ENCODE measurements at places on chromosomes 2 and 18.

DNA sequence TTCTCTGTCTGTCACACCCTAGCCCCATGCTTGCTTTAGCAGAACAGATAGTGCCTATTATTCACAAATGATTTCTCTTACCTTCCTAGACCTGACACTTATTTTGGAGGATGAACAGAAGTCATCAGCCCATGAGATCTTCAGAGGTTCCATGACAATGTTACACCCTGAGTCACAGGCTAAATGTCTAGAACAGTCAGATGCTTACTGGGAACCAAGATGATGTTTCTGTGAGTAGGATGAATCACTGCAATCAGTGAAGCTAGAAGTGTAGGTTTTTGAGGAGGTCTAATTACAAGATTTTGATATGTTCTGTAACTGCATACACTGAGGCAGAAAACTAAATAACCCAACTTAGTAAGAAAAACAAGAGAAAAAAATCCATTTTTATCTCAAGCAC, 123.0 kb upstream of the THUMPD2 start:
- no peak for DNase-seq

DNA sequence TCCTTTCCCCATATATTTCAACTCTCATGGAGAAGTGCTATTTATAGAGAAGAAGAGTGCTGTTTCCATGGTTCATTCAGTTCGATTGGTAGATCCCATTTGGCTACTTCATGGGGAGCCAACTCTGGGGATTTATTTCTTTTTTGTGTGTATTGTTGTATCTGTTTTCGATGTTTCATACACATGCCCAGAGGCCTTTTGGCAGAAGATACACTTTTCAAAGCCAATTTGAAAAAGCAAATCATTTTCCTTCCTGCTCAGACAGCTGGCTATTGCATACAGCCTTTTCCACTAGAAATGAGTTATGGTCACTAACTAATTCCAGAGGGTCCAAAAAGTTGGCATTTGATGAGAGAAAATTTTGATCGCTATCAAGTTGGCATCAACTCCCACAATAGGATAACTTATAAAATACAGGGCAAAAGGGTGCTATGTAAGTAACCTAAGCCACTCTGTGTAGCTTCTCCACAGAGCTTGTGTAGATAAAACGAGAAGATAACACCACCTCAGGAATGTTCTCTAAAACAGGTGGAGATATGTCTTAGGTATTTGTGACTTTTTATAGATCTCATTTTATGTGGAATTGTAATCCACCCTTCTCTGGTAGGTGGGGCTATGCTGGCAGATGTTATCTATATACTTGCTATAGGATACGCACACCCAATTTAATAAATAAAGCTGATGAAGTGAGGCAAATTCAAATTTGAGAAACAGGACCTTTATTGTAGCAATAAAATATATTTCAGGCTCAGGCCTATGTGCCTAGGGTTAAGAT, 798.5 kb downstream of the SATB2 start:
- no peak for DNase-seq

DNA sequence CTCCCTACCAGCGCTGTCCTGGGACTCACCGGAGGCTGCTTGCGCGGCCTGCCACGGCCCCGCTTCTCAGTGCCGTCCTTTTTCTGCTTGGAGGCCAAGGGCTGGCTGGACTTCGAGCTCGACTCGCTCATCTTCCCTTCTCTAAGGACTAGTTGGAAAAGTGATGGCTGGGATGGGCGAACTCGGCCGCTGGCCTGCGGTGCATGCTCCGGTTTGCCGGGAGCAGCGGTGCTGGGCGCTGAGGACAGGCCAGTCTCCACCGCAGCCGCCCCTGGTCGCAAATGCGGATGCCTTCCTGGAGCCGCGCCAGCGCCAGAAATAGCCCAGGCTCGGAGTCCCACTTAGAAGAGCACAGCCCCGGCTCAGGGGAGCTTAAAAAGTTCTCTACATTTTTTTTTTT, 3.1 kb downstream of the C2orf81 start:
- peak; percentile 6 for DNase-seq

DNA sequence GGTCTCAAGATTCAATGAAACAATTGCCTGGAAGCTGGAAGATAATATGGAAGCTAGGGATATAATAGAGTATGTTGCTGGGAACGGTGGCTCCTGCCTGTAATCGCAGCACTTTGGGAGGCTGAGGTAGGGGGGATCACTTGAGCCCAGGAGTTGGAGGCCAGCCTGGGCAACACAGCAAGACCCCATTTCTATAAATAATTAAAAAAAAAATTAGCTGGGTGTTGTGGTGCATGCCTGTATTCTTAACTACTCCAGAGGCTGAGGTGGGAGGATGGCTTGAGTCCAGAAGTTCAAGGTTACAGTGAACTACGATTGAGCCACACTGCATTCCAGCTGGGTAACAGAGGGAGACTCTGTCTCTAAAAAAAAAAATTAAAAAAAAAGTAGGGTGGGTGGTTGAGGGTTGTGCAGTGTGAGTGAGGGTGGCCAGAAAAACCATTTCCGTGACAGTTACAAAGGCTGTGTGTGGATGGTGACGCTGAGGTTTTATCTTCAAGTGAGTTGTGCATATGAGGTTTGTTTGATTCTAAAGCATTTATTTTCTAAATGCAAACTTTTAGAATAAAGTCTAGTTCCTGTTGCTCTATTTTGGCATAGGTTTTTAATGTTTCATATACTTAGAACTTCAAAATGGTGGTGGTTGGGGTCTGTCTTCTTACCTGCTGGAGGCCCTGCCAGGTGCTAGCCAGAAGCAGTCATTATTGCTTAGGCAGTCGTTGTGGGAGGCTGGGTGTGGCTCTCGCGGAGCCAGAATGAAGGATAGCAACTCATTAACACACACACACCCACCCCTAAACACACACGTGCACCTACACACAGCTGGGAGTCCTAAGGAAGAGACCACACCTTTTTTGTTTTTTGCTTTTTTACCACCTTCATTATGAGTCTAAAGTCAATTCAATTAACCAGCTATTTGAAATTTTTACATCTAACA, 4.7 kb upstream of the IL1R2 start:
- DNase-seq = no peak

DNA sequence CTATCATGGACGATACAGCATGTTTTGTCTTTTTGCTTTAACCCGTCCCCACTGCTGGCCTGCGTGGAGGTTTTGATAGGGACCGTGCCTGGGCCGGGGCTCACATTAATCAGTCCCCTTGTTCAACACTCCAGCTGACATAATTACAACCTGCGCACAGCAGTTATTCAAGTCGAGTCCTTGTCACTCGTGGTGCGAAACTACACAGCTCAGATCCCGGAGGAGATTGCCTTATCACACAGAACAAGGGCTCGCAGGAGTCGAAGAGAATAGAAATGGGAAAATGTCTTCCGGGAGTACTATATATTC, 304.4 kb downstream of the ZNF407 start:
- no peak for DNase-seq

DNA sequence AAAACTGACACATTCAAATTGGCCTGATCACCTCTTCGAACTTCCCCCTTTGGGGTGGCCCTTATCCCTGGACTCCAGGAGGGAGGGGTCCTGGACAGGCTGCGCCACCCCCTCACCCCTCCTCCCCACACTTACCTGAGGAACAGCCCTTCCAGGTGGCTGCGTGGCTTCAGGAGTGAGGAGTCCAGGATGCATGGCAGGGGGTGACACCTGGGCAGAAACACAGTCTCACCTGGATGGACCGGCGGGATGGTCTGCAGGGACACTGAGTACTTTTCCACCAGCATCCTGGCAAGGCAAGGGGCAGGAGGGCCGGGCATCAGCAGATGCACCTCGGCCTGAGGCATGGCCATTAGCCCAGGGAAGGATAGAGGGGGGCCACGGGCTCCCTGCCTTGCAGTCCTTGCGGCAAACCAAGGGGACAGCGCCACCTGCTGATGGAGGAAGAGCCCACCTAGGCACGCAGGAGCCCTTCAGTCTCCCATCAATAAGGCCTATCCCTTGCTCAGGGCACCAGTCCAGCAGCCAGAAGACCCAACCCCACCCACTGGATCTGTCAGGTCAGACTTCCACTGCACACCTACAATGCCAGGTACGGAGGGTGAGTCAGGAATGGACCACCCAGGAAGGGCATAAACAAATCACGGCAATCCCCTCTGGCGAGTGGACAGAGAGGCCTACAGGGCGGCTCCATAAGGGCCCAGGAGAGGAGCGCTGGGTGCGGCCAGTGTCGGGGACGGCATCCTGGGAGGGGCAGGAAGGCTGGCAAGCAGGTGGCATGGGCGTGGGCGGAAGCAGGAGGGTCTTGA, 26.0 kb downstream of the FAM178B start:
- peak; percentile 96 for DNase-seq

- DNase-seq = no peak
Observed at GRCh38 chr18:56112013-56112749, 524.2 kb upstream of the TCF4 start.

GRCh38 chr2:86056590-86057331, 48.9 kb downstream of the POLR1A start:
- DNase-seq = no peak

DNA sequence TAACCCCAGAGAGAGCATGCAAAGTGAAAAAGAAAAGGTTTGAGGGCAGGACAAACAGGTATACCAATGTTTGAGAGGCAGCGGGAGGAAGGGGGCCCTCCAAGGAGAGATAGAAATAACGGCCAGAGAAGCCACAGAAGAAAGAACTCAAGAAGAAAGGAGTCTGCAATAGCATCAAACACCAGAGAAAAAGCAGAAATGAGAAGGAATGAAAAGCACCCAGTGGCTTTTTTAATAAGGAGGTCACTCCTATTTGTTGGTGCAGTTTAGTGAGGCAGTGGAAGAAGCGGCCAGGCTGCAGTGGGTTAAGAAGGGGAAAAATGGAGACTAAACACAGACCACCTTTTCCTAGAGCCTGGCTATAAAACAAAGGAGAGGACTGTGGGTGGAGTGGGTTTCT, 177.2 kb downstream of the THADA start:
- DNase-seq = no peak

- DNase-seq = no peak
Observed at GRCh38 chr2:14756122-14756541, 123.6 kb downstream of the LRATD1 start.

GRCh38 chr2:29117636-29118303, 2.6 kb downstream of the CLIP4 start:
- no peak for DNase-seq

- DNase-seq = no peak
Observed at GRCh38 chr2:68846091-68846490, 25.1 kb downstream of the BMP10 start.

DNA sequence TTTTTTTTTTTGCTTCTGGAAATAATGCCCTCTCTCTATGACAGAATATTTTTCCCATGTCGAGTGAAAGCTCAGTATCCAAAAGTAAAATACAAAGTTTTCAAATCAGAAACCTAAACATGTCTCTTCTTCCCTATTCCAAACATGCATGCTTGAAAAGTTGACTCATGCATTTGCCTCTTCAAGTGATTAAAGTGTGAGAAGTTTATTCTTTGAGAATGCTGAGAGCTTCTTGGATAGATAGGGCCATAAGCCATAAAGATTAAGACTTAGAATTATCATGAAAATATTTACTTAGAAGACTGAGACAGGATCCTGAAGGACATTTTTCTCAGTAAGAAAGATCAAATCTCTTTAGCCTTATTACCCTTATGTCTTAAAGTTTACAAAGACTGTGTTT, 98.6 kb upstream of the EPB41L5 start:
- no peak for DNase-seq

- DNase-seq = no peak
Observed at GRCh38 chr18:40984856-40985255, 970.2 kb upstream of the PIK3C3 start.

DNA sequence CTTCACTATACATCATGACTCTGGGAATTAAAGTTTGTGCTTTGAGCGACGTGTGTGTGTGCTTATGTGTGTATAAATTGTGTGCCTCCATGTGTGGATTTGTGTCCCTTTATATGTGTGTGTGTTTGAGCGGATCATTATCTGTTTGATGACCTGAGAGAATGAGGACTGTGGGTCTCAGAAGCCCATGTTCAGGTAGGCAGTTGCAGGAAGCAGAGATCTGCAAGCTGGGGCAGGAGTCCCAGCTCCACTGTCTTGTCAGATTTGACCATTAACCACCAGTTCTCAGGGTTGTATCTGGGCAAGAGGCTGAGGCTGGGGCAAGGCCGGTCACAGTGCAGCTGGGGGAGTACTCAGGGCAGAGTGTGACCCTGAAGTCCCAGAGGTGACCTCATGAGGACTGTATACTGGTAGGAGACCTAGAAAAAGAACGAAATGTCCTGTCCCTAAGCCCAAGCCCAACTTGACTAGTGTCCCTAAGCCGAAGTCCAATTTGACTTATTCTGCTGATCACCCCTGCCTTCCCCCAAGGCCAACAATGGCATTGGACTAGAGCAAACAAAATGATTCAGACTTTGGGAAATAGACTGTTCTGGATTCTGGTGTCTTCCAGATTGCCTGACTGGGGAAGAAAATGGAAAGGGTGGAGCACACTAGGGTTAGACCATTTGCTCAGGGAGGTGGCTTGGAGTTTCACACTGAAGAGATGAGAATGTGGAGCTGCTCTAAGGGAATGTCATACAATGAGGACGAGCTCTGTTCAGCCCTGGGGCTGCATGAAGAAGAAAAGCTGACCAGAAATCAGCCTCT, 28.1 kb downstream of the RHOB start:
- no peak for DNase-seq

GRCh38 chr2:58553937-58554336, 312.8 kb upstream of the FANCL start:
- DNase-seq = no peak

- no peak for DNase-seq
Observed at GRCh38 chr18:4454537-4455112, 482 bp downstream of the DLGAP1 start.

GRCh38 chr2:58291726-58292438, 50.8 kb upstream of the FANCL start:
- no peak for DNase-seq

DNA sequence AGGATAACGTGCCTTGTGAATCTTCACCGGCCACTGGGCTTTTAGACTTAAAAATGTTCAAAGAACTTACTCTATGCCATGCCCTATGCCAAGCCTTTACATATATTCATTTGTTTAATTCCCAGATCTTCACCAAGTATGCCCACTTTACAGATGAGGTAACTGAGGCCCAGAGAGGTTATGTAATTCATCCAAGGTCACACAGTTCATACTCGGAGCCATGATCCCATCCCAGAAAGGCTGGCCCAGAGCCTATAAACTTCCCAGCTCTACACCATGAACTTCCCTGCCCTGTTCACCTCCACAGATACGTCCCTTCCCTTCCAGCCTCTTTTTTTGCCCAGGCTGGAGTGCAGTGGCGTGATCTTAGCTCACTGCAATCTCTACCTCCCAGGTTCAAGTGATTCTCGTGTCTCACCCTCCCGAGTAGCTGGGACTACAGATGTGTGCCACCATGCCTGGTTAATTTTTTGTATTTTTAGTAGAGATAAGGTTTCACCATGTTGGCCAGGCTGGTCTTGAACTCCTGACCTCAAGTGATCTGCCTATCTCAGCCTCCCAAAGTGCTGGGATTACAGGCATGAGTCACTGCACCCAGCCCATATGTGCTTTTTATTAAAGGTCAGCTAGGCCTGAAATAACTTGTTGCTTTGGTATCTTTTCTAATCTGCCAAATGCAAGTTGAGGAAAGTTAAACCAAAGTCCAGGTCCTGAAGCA, 44.1 kb downstream of the MTHFD2 start:
- DNase-seq = no peak

- DNase-seq = no peak
Observed at GRCh38 chr2:61510674-61511671, 27.2 kb downstream of the XPO1 start.
